Small intestine (tissue), 16 donors: ENCODE measurements at places on chromosomes 6 and 20.

DNA sequence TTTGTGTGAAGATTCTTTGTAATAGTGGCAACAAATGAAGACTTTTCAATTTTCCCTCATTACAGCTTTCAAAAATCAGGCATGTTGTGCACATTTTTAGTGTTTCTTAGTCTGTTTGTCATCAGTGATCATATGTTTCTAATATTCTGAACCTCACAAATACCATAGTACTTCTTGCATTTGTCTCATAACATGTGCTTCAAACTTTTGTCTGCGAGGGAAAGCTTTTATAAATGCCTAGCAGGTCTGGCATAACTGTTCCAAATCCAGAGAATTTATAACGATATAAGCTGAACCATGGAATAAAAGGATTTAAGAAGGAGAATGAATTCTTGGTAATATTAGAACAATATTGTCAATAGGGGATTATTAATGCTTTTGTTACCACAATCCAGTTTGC lies 670.2 kb downstream of the RFPL4B start:
- DNase-seq, result no peak

- DNase-seq, result no peak
These were observed 197.6 kb upstream of the PMEPA1 start for GRCh38 chr20:57907131-57908000.

GRCh38 chr20:47241345-47241781 lies 115.1 kb downstream of the ZMYND8 start:
- DNase-seq, result peak; percentile 16

DNA sequence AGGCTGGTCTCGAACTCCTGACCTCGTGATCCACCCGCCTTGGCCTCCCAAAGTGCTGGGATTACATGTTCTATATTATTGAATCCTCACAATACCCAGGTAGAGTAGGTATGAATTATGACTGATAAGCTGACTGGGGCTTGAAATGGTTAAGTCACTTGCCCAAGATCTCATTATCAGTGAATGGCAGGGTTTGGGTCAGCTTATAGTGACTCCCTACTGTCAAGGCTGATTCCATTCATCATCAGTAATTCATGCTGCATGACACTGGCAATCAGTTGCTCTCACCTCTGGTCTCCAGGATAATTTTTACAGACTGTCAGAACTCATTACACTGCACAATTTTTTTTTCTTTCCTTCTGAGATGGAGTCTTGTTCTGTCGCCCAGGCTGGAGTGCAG lies 127.6 kb downstream of the KIF13A start:
- no peak for DNase-seq

- peak; percentile 74 for DNase-seq
These were observed 83.5 kb downstream of the ZMYND8 start for GRCh38 chr20:47272893-47273590.

DNA sequence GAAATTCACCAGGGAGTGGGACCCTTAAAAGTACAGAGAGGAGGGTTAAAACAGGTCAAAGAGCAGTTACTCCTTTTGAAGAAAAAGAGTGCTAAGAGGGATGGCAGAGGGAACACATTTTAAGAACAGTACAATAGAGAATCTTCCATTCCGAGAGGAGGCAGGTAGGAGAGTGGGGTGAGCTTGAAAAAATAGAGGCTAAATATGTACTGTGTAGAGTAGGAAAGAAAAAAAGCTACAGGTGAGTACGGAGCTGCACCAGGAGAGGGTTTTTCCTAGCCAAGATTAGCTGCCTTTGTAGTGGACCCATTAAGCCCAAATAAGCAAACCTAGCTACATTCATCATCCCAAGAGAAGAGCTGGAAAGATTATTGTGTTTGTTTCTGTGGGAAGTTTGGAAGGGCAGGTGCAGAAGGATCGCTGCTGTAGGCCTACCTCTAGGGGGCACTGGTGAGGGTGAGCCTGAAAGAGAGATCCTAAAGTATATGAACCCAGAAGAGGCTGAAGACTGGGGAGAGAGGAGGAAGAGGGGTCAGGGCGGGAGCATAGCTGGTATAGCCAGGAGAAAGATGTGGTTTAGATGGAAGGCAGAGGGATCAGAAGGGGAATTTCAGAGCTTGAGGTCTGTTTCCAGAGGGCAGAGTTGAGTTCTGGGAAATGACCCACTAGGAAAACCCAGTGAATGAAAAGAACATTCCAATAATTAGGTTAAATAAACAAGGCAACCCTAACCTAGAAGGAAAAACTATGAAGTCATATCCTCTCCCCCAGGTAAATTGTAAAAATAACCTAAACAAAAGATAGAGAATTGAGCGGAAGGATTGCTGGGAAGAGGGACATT lies 50.2 kb upstream of the HINT3 start:
- DNase-seq, result peak; percentile 58

GRCh38 chr6:18136260-18136659 lies 13.8 kb upstream of the NHLRC1 start:
- no peak for DNase-seq

DNA sequence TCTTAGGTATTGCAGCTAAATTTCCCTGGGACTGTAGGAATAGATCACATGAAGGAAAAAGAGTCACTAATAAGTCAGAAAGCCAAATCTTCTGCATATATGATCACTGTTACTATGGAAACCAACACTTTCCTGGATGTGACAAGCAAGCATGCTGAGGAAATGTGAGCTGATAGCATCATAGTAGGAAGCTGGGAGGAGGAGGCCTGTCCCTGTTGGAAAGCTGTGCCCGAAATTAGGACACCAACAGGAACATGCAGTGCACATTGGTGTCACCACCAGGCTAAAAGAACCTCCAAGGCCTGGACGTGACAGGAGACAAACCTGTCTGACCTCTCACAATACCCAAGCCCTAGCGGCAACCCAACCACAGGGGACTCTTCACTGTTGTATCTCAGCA lies 181.9 kb upstream of the PCSK2 start:
- no peak for DNase-seq

GRCh38 chr6:124765280-124765679 lies 197.0 kb upstream of the RNF217 start:
- DNase-seq, result no peak

DNA sequence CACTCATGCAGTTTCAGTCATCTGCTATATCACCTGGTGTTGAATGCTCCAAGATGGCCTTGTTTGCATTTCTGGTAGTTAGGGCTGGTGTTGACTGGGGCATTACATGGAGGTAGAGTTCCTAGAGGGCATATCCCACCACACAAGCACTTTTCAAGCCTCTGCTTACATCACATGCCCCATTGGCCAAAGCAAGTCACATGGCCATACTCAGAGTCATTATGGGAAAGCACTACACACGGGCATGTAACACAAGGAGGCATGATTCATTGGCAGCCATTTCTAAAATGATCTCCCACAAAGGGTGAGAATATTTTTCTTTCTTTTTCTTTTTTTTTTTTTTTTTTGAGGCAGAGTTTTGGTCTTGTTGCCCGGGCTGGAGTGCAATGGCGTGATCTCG lies 73.2 kb downstream of the TRMT6 start:
- DNase-seq, result no peak

DNA sequence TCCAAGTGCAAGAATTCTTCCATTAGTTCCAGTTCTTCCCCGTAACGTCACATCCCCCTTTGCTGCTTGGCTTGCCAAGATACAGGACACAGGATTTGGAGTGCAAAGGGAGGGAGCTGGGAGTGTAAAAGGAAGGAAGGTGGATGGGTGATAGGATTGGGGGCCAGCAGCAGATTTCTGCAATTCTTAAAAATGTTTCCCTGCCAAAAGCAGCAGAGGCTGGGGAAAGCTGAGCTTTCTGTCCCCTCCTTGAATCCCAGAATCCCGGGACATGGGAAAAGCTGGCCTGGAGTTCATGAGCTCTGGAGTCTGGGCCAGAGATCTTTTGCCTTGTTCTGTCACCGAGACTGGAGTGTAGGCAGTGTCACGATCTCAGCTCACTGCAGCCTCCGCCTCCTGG lies 60.0 kb upstream of the EPB41L1 start:
- no peak for DNase-seq

GRCh38 chr6:137261761-137262160 lies 42.6 kb upstream of the IFNGR1 start:
- DNase-seq, result no peak

DNA sequence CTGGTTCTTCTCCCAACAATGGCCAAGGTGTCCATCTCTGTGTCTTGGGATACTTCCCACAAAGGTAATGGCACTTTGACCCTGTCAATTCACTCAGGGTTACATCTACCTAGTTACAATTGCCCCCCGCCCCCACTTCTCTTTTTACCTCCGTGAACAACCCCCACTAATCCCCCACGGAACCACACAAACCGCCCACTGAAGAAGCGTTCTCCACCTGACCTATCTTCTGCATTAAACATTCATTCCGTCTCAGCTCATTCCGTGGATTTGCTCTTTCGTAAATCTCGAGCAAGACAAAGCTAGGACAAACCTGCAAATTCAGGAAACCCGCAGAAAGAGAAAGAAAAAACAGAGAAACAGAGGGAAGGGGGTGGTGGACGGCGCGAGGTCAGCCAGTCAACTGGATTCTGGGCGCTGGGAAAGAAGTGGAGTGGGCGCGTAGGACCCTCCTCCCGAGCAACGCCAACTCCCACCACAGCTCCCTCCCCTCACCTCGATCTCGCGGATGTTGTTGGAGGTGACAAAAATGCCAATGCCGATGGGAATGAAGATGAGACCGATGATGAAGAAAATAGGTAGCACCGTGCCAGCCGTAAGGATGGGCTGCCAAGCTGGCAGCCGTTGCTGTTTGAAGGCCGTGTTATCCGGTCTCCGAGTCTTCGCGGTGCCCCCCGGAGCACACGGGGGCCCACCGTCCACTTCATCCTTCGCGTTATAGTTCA lies 523 bp downstream of the TMEM30A start:
- no peak for DNase-seq

DNA sequence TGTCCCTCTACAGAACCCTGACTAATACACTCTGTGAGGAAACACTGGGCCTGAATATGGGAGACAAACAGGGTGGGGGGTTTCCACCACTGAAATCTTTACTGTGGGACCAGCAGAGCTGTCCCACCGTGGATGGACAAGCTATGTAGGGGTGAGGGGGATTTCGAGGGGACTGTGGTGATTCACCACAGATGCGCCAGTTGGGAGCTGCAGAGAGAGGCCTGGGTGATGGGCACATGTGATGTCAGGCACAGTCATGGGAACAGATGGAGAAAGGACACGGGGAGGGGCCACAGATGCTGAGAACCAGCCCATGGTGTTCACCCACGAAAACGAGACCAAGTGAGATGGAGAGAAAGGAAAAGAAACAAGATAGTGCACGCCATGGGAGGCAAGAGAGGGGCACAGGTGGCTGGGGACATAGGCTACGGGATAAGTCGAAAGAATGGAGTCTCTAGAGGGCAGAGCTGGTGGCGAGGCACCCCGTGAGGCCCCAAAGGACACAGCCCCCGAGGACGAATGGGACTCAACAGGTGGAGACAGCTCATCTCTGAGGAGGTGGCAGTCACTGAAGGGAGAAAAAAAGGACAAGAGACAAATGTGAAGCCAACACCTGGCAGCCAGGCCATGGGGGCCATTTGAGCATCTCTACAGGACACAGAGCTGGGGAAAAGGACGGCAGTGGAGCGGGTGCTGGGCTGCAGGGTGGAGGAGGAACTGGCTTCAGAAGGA lies 10.5 kb upstream of the RAMACL start:
- DNase-seq, result no peak

- no peak for DNase-seq
These were observed at the start of gene SLC24A3 for GRCh38 chr20:19212469-19212815. Gene SLC24A3 (plus strand): TSS chr20:19212642.

DNA sequence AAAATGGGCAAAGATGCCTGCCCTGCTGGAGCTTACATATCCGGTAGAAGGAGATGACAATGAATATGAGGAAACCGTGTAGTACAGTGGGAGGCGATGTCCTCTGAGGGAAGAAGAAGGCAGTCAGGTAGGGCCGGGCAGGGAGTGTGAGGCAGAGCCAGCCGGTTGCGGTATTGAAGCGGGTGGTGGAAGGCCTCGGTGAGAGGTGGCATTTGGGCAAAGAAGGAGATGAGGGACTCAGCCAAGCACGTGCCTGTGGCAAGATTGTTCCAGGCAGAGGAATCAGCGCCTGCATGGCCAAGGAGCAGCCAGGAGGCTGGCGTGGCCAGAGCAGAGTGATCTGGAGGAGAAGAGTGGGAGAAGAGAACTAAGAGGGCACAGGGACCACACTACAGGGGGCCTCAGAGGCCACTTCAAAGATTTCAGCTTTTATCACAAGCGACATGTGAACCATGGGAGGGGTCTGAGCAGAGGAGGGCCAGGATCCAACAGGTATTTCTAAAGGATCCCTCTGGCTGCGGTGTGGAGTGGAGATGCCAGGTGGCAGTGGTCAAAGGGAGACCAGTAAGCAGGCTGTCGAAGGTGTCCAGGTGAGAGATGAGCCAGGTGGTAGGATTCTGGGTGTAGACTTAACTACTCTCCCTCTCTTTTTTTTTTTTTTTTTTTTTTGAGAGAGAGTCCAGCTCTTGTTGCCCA lies 13.8 kb downstream of the MDFI start:
- no peak for DNase-seq

- no peak for DNase-seq
These were observed 501.6 kb upstream of the MAP3K7 start for GRCh38 chr6:91088515-91088914.

DNA sequence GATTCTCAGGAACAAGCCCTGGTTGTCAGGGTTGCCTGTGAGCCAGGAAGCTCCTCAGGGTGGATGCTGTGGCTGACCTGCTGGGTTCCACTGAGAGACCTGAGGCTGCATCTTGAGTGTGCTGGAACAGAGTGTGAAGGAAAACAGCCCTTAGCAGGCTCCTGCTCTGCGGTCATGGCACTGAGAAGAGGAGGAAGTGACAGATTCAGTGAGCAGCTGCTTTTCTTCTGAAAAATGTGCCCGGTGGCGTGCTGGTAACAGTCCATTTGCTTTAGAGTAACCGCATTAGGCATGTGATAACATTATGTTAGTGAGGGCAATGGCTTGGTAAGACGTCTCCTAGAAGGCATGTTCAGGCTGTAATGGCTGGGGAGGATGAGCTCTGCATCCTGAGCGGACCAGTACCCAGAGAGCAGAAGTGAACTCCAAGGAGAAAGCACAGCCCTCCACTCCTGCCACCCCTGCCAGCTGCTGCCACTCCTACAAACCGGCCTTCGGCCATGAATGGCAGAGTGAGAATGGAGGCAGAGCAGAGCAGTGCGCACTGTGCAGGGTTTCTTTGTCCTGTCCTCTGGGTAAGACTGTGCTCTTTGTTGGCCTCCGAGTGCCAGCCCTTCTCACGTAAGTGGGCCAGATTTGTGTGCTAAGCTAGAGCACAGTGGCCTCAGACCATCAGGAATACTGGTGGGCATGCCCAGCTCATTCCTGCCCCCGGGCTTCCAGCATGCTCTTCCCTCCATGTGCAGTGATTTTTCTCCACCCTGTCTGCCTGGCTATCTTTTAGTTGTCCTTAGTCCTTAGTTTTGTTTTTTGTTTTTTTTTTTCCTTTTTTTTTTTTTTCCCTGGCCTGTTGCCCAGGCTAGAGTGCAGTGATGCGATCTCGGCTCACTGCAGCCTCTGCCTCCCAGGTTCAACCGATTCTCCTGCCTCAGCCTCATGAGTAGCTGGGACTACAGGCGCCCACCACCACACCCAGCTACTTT lies 98.1 kb upstream of the VSTM2L start:
- no peak for DNase-seq

DNA sequence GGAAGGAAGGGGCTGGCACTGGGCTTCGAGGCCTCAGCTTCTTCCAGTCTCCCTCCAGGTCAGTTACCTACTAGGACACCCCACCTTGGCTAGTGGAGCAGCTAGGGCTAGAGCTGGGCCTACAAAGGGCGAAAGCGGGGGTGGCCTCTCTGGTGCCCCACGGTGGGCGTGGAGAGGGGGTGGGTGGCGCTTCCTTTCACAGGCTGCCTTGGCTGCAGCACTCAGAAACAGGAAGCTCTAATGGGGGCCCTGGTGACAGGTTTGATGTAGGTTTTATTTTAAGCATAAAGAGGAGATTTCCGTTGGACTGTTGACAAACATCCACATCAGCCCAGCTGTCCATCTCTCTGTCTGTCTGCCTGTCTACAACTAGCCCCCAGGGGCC lies 13.4 kb downstream of the FAM110A start:
- no peak for DNase-seq
